Cortex of kidney (tissue), 1 donor: ENCODE measurements at places on chromosomes 1 and 21.

DNA sequence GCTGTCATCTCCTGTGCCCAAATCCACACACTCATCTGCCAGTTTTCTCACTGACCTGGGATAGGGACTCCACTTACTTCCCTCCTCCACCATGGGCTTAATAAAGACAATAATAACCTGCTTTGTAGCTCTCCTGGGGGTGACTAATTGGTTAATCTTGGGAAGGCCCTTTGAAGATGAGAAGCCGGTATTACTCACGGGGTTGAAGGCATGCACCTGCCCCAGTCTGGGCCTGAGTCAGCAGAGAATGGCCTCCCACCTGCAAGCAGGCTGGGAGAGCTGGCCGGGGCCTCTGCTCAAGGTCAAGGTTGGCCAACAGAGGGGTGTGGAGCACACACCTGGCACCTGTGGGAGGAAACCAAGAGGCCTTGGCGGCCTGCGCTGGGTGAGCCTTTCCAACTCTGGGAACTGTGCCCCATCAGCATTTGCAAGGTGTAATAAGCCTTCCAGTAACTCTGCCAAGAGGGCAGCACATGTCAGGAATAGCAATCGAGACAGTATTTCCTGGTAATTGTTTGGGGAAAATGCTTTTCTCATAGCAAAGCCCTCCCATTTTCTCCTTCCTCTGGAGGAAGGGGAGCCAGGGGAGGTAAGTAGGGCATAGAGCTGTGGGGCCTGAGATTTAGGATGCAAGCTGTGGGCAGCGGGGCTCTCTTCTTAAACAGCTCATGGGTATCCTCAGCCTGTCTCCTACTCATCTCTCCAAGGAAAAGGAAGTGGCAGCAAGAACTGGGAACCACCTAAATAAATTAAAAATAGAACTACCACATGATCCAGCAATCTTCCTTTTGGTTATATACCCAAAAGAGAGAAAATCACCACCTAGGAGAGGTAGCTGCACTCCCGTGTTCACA, 49.0 kb downstream of the TOMM20 start:
- no peak for DNase-seq

- DNase-seq = no peak
Measured at GRCh38 chr1:88648706-88649105, 35.4 kb upstream of the PKN2 start.

- no peak for DNase-seq
Measured at GRCh38 chr21:36024782-36025181, 35.5 kb downstream of the SETD4 start.

GRCh38 chr1:17183388-17184160, 21.4 kb upstream of the PADI1 start:
- no peak for DNase-seq

- DNase-seq = peak; percentile 36
Measured at GRCh38 chr1:161726473-161727255, 5.3 kb downstream of the FCRLB start.

DNA sequence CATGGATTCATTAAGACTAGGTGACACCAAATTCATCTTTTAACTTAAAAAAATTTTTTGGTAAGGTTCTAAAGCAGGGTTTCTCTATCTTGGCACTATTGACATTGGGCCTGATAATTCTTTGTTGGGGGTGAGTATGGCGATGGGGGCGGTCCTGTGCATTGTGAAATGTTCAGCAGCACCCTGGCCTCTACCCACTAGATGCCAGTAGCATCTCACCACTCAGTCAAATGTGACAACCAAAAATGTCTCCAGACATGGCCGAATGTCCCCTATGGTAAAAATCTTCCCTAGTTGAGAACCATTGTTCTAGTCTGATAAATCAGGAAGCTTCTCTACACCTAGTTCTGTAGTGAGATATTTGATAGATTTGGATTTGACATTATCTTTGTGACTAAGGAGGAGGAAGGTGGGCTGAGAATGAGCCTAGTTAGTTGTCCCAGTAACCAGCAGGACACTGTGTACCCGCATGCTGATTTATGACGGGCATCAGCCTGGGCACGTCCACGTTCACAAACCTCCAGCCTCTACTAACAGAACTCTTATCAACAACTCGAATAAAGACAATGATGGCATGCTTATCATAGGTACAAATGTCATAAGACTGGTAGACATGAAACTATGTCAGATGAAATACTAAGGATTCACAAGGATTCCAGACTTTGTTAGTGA, 104.6 kb downstream of the KCND3 start:
- DNase-seq = no peak

GRCh38 chr1:5297180-5297885, 642.9 kb downstream of the AJAP1 start:
- DNase-seq = no peak

- no peak for DNase-seq
Measured at GRCh38 chr1:53376041-53376461, 48.2 kb upstream of the LRP8 start.

- no peak for DNase-seq
Measured at GRCh38 chr1:230858236-230858820, 10.0 kb downstream of the C1orf198 start.

GRCh38 chr1:179295164-179295755, 1.7 kb downstream of the SOAT1 start:
- DNase-seq = no peak

- no peak for DNase-seq
Measured at GRCh38 chr1:30600706-30601105, 122.7 kb downstream of the MATN1 start.

DNA sequence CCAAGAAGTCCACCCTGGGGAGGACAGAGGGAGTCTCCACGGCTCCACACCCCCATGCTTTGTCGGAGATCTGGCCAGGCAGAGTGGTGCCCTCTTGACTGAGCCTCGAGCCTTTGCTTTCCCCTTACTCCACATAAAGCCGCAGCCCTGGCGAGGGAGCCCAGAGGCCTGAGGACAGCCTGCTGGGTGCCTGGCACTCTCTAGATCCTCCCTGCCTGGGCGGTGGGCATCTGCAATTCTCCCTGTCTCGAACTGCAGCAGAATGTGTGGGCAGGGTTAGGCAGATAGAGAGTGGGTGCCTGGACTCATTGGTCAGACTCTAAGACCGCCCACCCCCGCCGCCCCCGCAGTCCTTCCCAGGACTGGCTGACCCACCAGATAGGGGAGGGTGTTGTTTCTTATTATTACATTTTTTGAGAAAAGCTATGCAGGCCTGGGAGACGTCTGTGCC, 13.9 kb downstream of the EPHX1 start:
- DNase-seq = no peak

GRCh38 chr1:164599272-164599671, 40.3 kb downstream of the PBX1 start:
- no peak for DNase-seq

DNA sequence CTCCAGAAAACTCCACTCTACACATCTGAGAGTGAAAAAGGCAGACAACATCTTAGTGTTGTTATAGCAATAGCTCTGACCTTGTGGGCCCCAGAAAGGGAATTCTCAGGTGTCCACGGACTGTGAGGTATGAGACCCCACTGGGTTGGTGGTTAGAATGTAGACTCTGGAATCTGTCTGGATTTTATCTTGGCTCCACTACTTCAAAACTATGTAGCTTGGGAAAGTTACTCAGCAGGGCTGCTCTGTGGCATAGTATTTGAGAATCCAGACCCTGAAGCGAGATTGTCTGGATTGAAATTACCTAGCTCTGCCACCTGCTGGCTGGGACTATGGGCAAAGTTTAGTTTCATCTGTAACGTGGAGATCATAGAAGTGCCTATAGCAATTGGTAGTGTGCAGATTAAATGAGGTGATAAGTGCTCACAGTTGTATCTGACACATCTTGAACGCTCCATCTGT, 25.8 kb downstream of the PRDM2 start:
- DNase-seq = no peak

DNA sequence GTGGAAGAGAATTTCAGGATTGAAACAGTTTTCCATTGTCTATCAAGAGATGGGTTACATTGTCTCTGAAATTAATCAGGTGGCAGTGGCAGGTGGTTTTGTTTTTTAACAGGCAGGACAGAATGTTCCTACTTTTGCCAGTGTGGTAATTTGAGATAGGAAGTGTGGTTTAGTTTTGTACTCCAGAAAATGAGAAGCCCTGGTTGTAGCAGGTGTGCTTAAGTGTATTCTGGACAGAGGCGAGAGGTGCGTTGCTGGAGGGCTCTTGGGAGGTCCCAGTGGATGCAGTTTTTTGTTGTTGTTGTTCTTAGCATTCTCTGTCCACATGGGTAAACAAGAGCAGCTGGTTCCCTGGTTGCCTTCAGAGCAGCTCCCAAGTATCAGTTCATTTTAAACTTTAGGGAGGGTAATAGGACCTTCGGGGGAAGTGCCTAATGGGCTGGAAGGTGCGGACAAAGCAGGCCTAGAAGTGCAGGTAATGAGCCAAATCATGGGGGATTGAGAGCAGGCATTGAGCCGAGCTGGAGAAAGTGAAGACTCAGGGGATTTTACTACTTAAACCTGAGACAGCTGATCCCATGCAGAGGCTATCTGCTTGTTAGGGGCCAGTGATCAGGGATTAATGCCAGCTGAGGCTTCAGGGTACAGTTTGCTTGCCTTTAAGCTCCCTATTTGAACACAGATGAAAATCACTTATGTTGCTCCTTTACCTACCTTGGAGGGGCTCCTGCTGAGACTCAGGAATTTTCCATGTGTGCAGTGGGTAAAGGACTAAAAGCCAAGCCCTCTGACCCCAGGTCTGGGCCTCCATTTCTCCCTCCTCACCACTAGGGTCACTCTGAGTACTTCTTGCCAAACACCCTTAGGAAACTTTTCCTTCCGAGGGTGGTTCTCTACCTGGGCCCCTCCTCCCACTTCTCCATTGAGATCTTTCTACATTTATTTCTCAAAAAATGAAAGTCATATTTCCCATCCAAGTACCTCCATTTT, 6.1 kb downstream of the PFKFB2 start:
- DNase-seq = no peak

DNA sequence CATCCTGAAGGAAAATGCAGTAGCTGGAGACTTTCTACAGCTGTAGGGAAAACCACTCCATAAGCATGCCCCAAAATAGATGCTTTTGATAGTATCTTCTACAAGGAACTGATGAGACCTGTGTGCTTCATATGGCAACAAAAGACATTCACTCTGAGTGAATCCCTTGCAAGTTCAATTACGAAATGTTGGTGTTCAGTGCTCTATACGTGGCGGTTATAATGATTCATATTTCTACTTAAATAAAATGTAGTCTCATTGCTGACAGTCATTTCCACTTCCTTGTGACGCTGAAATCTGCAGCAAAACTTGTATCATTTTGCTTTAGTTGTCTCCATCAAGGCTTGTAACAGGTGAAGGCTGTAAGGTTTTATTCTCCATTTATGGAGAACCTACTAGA, 20.6 kb downstream of the TOR1AIP2 start:
- DNase-seq = no peak

GRCh38 chr1:161731241-161731640, 9.9 kb downstream of the FCRLB start:
- DNase-seq = no peak

- DNase-seq = no peak
Measured at GRCh38 chr1:58089898-58090534, 456.5 kb downstream of the OMA1 start.

DNA sequence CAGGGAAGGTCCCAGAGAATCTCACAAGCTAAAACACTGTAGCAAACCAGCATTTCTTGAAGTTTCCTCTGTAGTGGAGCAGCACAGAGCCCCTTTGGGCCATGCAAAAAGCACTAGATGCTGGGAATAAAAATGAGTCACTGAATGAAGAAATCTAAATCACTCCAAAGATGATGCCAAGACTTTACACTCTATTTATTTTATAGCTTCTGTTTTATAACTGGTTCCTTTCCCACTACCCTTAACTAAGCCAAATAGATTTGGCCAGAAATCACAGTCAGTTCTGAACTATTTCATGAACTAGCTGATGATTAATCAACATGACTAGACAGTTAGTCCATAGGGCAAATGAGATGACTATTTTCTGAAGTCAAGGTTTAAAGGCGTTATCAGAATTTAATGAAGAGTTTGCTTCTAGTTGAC, 89.5 kb downstream of the SCMH1 start:
- no peak for DNase-seq

GRCh38 chr1:226823643-226824042, 46.8 kb upstream of the PSEN2 start:
- DNase-seq = no peak

DNA sequence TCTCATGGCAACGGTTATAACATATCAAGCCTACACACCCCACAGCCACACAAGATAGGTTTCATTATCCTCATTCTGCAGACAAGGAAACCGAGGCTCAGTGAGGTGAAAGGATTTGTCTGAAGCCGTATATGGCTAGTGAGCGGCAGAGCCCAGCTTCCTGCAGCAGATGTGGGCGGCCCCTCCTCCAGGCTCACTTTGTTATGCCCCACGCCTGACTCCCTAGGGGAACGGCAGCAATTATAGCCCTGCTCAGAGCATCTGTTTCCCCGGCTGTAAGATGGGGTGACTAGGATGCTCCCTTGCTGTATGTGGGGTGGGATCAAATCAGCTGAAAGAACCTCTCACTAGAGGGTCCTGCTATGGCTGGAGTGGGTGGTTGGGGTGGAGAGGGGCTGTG, 22.1 kb downstream of the GRHL3 start:
- DNase-seq = no peak

GRCh38 chr1:63774617-63775417, 1.0 kb downstream of the ROR1 start:
- DNase-seq = no peak

GRCh38 chr1:220067269-220068204, 21.2 kb upstream of the EPRS1 start:
- DNase-seq = no peak

- DNase-seq = no peak
Measured at GRCh38 chr1:52659851-52660596, 27.1 kb downstream of the SHISAL2A start.

GRCh38 chr1:213688655-213689054, 299.1 kb upstream of the PROX1 start:
- no peak for DNase-seq

GRCh38 chr1:193417945-193418744, 231.7 kb upstream of the B3GALT2 start:
- no peak for DNase-seq

GRCh38 chr1:162391790-162392563, 10.4 kb downstream of the C1orf226 start:
- no peak for DNase-seq

- no peak for DNase-seq
Measured at GRCh38 chr1:175071276-175071943, 3.8 kb downstream of the TNN start.

- DNase-seq = no peak
Measured at GRCh38 chr1:202274611-202275010, 67.1 kb downstream of the UBE2T start.

DNA sequence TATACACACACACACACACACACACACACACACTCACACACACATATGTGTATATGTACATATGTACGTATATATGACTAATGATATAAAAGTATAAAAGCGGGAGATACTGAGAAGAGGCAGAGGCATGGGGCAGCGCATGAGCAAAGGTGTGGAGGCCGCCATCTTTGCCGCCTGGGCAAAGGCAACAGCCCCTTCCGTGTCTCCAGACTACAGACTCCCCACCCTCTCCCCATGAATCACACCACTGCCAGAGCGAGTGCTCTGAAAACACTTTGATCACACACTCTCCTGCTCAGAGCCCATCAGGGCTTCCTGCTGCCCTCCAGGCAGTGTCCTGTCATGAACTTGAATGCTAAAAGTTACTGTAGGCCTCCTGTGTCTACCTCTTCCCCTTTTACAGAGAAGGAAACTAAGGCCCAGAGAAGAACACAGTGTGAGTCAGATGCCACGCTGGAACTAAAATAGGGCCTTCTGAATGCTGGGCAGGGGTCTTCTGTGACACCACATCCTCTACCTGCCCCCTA, 54.7 kb upstream of the SSBP3 start:
- DNase-seq = no peak

- DNase-seq = no peak
Measured at GRCh38 chr1:229065613-229066012, 205.3 kb upstream of the RAB4A start.

GRCh38 chr1:164787834-164788231, 228.8 kb downstream of the PBX1 start:
- no peak for DNase-seq
